Naive thymus-derived CD8-positive, alpha-beta T cell (primary cell): ENCODE measurements at places on chromosomes 5 and 9. TPM values are rescaled to one million over a fixed set of nuclear protein-coding genes. Genes with fewer than 3 reads are reported as not detected.
A peak's percentile ranks its signal among the peaks of the same experiment; 100 is the strongest.

GRCh38 chr5:142263346-142263745 is 61.5 kb downstream of the SPRY4 start:
- H3K36me3 ChIP-seq = no peaks in the 10 kb centered on the region
- H3K4me3 ChIP-seq = no peak overlapping the region
- peaks cover 1% of the 10 kb centered on the region for H3K27me3 ChIP-seq
- no peaks in the 10 kb centered on the region for H3K4me1 ChIP-seq

GRCh38 chr5:120419127-120419526 is 45.0 kb upstream of the PRR16 start:
- DNase-seq = no peak
- H3K36me3 ChIP-seq = no peaks in the 10 kb centered on the region
- no peak overlapping the region for H3K4me3 ChIP-seq
- H3K27ac ChIP-seq = no peak overlapping the region
- no peaks in the 10 kb centered on the region for H3K4me1 ChIP-seq

DNA sequence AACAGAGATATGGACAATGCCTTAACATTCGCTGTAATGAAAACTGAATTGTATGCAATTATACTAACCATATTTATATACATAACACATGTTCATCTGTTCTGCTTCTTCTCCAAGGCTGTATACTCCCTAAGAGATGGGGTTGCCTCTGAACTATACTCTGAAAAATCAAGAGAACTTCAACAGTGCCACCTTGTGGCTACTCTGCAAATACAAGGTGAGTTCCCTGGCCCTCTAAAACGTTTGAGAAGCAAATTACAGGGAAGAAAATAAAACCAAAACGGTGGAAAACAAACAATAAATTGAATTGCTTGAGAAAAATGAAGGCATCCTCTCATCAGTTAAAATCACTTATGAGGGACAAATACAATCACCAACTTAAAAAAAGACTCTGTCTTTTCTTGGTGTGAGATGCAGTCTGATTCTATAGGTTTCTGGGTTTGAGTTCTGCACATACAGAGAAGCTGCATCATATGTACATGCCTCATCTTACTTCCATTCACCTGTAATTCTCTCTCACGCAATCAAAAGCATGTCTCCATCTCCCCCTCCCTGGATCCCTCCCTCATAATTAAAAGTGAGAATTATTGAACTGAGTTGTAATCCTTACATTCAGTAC is 98.6 kb downstream of the FBXW11 start:
- no peak overlapping the region for H3K4me3 ChIP-seq
- H3K27ac ChIP-seq = no peak overlapping the region
- no peaks in the 10 kb centered on the region for H3K27me3 ChIP-seq
- DNase-seq = peak; percentile 41

- H3K27ac ChIP-seq = peak within 1 kb of the TSS; percentile 83
- H3K4me1 ChIP-seq = peaks cover 51% of the 10 kb centered on the region
- DNase-seq = peak; percentile 75
- H3K27me3 ChIP-seq = no peaks in the 10 kb centered on the region
- H3K36me3 ChIP-seq = no peaks in the 10 kb centered on the region
- H3K4me3 ChIP-seq = peak within 1 kb of the TSS; percentile 89
Measured at GRCh38 chr9:36136272-36136893, at the start of gene GLIPR2. Gene GLIPR2 (plus strand): TSS chr9:36136733. CDS start chr9:36136779, 46 bp downstream.

The PTGER4 gene
- total RNA-seq = 28.2 TPM

The RORB gene
- not detected for total RNA-seq

DNA sequence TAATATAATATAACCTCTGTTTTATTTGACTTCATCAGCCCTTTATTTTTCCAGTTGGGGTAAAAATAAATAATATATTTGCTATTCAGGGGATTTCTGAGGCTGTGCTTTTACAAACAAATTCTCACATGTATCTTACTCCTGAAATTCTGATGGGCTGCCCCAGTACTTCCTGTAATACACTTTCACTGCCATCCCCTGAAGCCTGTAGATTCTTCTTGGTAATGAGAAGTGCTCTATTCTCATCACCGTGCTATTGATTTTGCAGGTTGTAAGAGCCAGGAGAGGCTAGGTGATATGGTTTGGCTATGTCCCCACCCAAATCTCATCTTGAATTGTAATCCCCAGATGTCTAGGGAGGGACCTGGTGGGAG is 91.9 kb upstream of the CEP78 start:
- no peak overlapping the region for H3K4me3 ChIP-seq
- no peaks in the 10 kb centered on the region for H3K4me1 ChIP-seq
